Hepatocyte (in vitro differentiated cells): ENCODE measurements at places on chromosomes 6 and 20.
A peak's percentile ranks its signal among the peaks of the same experiment; 100 is the strongest.

DNA sequence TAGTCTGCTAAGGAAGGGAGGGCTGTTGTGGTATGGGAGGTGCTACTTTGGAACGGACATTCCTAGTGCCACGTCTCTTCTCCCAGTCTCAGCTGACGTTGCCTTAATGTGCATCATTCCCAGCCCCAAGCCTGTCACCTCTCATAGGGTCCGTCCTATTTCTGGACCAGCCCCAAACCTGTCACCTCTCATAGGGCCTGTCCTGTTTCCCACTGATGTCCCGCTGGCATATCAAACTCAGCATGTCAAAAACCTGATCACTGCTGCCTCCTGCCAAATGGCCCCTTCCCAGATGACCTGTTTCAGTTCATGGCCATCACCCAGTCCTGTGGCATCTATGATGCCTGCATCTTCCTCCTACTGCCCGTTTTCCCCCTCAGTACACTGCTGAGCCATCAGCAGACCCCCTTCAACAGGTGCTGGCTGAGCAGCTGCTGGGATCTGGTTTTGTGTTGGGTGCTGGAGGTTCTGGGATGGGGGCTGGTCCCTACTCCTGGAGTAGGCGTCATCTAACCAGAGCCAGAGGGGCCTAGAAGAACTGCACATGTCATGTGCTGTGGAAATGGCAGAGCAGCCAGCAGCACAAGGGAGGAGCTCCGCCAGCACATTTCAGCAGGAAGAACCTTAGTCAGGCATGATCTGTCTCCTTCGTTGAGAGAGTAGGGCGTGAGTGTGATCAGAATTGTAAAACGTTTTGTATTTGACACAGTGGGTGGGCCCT lies 3.3 kb downstream of the ENTPD6 start:
- no peak overlapping the region for H3K4me3 ChIP-seq
- no peak overlapping the region for H3K27ac ChIP-seq
- H3K36me3 ChIP-seq = no peaks in the 10 kb centered on the region
- no peaks in the 10 kb centered on the region for H3K27me3 ChIP-seq
- no peak for DNase-seq

DNA sequence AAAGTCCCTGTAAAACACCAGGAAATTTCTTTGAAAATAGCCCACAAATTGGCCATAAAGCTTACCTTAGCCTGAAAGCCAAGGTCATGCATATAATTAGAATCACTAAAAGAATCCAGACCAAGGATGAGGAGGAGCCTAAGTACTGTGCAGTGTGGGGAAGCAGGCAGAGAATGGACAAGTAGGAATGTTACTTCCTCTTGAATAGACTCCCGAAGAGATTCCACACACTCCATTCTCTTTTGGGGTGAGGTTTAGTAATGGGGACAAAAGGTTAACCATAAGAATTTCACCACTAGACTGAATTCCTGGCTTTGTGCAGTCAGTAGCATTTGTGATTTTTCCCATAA lies 27.5 kb upstream of the MARCKS start:
- DNase-seq = peak; percentile 21
- H3K36me3 ChIP-seq = no peaks in the 10 kb centered on the region
- H3K4me3 ChIP-seq = no peak overlapping the region
- peaks cover 5% of the 10 kb centered on the region for H3K4me1 ChIP-seq
- no peaks in the 10 kb centered on the region for H3K27me3 ChIP-seq

- H3K4me3 ChIP-seq = peak overlapping the region; percentile 86
- peak; percentile 75 for DNase-seq
- H3K27ac ChIP-seq = peak overlapping the region; percentile 98
- H3K4me1 ChIP-seq = peaks cover 4% of the 10 kb centered on the region
- H3K27me3 ChIP-seq = no peaks in the 10 kb centered on the region
Measured at GRCh38 chr6:21587179-21587960, 6.2 kb upstream of the SOX4 start.

DNA sequence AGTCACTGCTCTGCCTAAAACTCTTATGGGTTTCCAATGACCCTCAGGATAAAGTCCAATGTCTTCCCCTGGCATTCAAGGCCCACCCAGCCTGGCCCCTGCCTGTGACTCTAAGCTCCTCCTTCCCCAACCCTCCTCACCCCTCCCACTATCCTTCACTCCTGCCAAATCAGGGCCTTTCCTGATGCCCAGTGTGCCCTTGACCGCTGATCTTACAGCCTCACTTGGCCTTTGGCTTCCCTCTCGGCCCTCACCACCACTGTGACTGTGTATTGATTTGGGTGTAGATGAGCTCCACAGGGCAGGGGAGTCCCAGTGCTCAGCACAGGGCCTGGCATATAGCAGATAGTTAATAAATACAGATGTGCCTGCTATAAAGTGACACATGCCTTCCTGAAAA lies 115.7 kb downstream of the TOX2 start:
- DNase-seq = no peak
- no peak overlapping the region for H3K4me3 ChIP-seq
- peaks cover 4% of the 10 kb centered on the region for H3K27me3 ChIP-seq
- H3K36me3 ChIP-seq = no peaks in the 10 kb centered on the region
- H3K4me1 ChIP-seq = no peaks in the 10 kb centered on the region

- H3K27me3 ChIP-seq = no peaks in the 10 kb centered on the region
- no peak overlapping the region for H3K4me3 ChIP-seq
- no peaks in the 10 kb centered on the region for H3K4me1 ChIP-seq
- DNase-seq = no peak
Measured at GRCh38 chr20:25300496-25301170, 52.7 kb downstream of the PYGB start.

GRCh38 chr6:41881506-41881905 lies 13.7 kb downstream of the USP49 start:
- no peaks in the 10 kb centered on the region for H3K4me1 ChIP-seq
- no peak for DNase-seq
- H3K36me3 ChIP-seq = no peaks in the 10 kb centered on the region
- H3K27ac ChIP-seq = no peak overlapping the region
- no peaks in the 10 kb centered on the region for H3K27me3 ChIP-seq
- H3K4me3 ChIP-seq = no peak overlapping the region

DNA sequence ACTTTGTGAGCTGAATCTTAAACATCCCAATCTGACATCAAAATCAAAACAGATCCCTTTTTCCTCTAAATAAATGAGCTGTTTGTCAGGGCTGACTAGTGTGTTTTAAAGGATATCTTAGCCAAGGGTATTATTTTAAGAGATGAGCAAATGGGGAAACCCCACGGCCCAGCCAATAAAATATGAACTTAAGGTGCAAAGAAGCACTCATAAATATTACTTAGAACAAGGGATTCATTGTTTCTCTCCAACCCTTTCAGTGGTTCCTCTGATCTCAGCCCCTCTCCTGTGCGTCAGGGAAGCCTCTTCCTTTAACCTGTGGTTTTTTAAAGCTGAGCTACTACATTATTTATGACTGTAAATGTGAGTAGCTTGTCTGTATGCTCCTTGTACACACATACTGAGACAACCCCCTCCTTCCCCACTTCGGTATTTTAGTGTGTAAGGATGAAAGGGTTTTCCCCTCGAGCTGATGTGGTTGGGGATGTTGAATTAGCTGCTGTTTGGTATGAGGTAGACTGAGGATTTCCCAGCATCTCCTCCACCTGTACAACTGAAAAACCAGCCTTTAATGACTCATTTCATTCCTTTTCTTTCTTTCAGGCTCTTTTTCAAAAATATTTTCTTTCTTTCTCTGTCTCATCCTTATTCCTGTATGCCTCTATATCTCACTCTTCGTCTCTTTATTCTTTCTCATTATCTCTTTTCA lies 6.5 kb downstream of the BMP5 start:
- no peaks in the 10 kb centered on the region for H3K36me3 ChIP-seq
- H3K27me3 ChIP-seq = no peaks in the 10 kb centered on the region
- peaks cover 22% of the 10 kb centered on the region for H3K4me1 ChIP-seq
- H3K4me3 ChIP-seq = no peak overlapping the region

DNA sequence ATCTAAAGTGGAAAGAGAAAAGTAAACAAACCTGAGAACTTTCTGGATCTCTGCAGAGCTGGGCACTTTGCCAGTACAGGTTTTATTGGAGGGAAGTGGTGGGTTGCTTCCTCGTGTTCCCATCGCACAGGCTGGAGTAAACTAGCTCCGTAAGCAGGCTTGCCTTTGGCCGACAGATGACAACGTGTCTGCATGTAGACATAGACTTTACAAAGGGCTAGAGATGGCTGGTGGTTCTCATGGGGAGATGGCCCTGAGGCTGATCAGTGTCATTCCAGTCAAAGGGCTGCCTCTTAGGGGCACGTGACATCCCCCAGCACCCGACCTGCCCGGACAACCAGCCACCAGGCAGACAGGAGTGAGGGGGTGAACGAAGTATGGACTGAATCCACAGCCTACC lies 98.8 kb downstream of the YTHDF1 start:
- no peaks in the 10 kb centered on the region for H3K36me3 ChIP-seq
- H3K4me1 ChIP-seq = no peaks in the 10 kb centered on the region
- DNase-seq = no peak
- no peak overlapping the region for H3K4me3 ChIP-seq
- no peaks in the 10 kb centered on the region for H3K27me3 ChIP-seq
